ENCODE measurements at places on chromosomes 13 and 19.

DNA sequence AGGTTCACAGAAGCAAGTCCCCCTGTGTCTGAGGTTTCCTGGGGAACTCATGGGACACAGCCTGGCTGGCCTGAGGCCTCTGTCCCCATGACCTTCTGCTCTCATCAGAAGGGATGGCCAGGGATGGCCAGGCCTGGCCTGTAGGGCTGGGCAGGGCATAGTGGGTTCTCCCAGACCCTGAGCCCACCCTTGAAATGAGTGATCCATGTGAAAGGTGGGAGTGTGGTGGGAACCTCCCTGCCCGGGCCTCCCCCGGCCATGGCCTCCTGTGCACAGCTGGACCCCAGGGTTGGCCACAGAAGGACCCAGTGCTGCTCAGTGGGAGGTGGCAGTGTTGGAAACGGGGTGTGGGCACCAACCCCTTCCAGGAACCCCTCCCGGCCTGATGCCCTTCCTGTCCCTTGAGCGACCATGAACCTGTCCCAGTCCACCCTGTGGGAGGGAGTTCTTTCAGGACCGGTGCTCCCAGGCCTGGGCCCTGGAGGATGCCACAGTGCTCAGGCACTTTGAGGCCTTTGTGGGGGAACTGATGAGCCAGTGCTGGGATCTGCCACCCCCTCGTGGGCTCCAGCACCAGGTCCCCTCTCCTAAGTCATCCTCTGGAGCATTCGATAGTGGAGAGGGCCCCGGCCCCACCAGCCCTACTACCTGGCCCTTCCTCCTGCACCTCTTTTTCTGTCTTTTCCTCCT, 15.5 kb upstream of the ZNF14 start:
- no peak overlapping the region for H3K27ac ChIP-seq
- DNase-seq: no peak
- H3K4me1 ChIP-seq: no peaks in the 10 kb centered on the region
- H3K27me3 ChIP-seq: no peaks in the 10 kb centered on the region
- no peak overlapping the region for H3K4me3 ChIP-seq

DNA sequence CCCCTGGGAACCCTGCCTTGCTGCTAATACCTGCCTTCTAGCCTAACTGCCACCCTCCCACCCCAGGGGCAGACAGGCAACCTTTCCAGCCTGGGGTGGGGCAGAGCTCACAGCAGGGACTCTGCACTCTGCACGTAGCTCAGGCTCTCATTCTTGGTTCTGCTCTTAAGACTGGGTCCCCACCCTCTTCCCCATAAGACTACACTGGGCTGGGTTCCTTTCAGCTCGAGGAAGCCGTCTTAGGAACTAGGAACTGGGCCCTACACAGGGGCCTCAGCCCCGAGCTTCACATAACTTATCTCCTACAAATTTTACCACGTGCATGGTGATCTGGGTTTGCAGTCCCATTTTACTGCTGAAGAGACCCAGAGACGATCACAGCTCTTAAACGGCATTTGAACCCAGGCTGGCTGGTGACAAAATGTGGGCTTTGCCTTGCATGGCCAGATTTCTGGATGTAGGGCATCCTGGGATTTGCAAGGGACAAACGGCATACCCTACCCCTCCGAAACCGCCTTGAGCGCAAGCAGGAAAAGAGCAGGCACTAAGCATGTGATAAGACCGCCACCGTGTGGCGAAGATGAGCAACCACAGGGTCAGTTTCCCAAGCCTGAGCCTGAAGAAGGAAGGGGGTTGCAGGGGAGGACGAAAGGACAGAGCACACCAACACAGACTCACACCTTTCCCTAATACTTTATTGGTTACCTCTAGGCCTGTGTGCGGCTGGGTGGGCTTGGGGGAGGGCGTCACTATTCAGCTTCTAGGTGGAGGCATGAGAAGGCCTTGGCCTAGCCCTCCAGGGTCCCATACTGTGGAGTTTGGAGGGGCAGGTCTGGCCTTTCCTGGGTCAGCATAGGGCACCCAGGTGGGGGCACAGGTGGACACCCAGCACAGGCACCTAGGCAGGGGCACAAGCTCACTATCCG, 5.1 kb downstream of the JUNB start:
- peaks cover 7% of the 10 kb centered on the region for H3K4me1 ChIP-seq
- no peak overlapping the region for H3K27ac ChIP-seq
- H3K4me3 ChIP-seq: no peak overlapping the region
- H3K27me3 ChIP-seq: peaks cover 17% of the 10 kb centered on the region

GRCh38 chr13:114272977-114273376, 8.4 kb upstream of the UPF3A start:
- H3K4me3 ChIP-seq: no peak overlapping the region
- no peaks in the 10 kb centered on the region for H3K4me1 ChIP-seq
- H3K36me3 ChIP-seq: peaks cover 58% of the 10 kb centered on the region
- no peak overlapping the region for H3K27ac ChIP-seq

GRCh38 chr19:531753-532560, at the start of gene CDC34:
Gene CDC34, plus strand, starts transcription at chr19:531760. Its CDS starts 172 bp downstream, at chr19:531932.
- H3K27ac ChIP-seq: peak within 1 kb of the TSS; percentile 63
- no peak for DNase-seq
- peak within 1 kb of the TSS; percentile 87 for H3K4me3 ChIP-seq
- H3K36me3 ChIP-seq: peaks cover 9% of the 10 kb centered on the region

DNA sequence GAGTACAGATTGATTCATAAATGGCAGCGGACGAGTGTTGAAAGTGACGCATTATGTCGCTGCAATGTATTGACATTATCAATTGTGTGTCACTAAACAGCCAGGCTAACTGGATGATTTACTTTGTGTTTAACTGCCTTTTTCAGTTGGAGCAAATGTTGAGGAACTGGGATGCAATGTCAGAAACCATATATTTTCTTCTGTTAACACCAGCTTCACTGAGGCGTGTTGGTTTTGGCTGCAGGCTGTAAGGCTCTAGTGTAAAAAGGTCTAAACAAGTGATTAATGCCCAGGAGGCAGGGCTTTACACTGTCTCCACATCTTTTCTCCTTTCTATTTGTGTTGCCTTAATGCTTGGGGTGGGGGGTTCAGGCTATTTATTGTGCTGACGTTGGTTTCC, 80.1 kb downstream of the GGACT start:
- DNase-seq: no peak
- no peaks in the 10 kb centered on the region for H3K4me1 ChIP-seq
- no peak overlapping the region for H3K4me3 ChIP-seq

All from thymus (tissue), 14 donors.